Gastroesophageal sphincter (tissue), 4 donors: ENCODE measurements at places on chromosomes 5 and 9.

- H3K27ac ChIP-seq: no peak overlapping the region
- ATAC-seq: no peak
- no peaks in the 10 kb centered on the region for H3K4me1 ChIP-seq
- H3K4me3 ChIP-seq: no peak overlapping the region
- H3K36me3 ChIP-seq: no peaks in the 10 kb centered on the region
Measured at GRCh38 chr9:68852941-68853340, 147.9 kb downstream of the PIP5K1B start.

DNA sequence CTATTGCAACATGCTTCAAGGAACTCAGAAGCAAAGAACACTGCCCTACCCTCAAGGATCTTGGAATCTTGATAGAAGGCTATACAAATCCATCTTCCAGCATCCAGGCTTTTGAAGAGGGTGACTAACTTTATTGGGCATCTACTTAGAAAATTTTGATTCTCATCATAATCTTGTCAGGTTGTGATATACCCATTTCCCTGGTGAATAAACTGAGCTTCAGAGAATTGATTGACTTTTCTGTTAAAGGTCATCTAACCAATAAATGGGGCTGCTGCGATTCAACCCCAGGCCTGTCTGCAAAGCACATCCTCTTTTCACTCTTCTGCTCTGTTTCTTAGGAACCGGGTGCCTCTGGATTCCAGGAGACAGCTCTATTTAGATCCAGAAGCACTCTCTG is 19.9 kb upstream of the INSYN2B start:
- no peak overlapping the region for H3K4me3 ChIP-seq
- no peaks in the 10 kb centered on the region for H3K4me1 ChIP-seq
- H3K27me3 ChIP-seq: no peaks in the 10 kb centered on the region
- H3K36me3 ChIP-seq: no peaks in the 10 kb centered on the region
- H3K27ac ChIP-seq: no peak overlapping the region

DNA sequence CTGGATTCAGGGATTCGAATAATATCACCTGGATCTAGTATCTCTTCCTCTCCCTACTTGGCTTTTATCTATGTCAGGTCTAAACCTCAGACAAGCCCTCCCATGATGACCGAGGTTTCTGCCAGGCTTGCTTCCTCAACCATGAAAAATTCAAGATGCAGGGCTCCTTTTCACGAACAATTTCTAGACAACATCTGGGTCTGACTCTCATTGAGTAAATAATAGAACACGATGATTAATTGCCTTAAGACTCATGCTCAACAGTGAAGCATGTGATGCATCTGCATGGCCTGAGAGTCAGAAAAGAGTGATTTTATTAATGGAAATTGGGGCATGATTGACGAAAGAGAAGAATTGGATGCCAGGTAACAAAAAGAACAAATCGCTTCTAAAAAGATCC is 277.2 kb upstream of the ZNF608 start:
- H3K27me3 ChIP-seq: no peaks in the 10 kb centered on the region
- no peaks in the 10 kb centered on the region for H3K4me1 ChIP-seq
- no peak for ATAC-seq
- H3K36me3 ChIP-seq: no peaks in the 10 kb centered on the region
- H3K27ac ChIP-seq: no peak overlapping the region

- no peaks in the 10 kb centered on the region for H3K4me1 ChIP-seq
- H3K27me3 ChIP-seq: no peaks in the 10 kb centered on the region
- ATAC-seq: no peak
Measured at GRCh38 chr9:73541923-73542322, 390.3 kb downstream of the ANXA1 start.
